ENCODE measurements at places on chromosomes 13 and 19. TPM values are rescaled to one million over a fixed set of nuclear protein-coding genes. Genes with fewer than 3 reads are reported as not detected.

- DNase-seq, result no peak
These were observed 5.2 kb upstream of the TM6SF2 start for GRCh38 chr19:19278315-19278714.

DNA sequence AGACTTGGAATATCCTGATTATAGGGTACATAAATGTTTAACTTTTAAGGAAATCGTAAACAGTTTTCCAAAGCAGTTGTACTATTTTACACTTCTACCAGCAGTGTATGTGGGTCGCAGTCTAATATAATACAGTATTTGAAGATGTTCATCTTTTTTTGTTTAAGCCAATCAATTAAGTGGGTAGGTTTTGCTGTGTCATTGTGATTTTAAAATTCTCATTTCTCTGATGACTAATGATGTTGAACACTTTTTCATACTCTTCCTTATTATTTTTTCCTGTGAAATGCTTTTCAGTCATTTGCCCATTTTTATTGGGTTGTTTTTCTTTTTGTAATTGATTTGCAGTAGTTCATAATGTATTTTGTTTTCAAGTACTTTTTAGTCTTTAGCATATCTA, 2689.7 kb downstream of the PCDH9 start:
- no peak for DNase-seq

DNA sequence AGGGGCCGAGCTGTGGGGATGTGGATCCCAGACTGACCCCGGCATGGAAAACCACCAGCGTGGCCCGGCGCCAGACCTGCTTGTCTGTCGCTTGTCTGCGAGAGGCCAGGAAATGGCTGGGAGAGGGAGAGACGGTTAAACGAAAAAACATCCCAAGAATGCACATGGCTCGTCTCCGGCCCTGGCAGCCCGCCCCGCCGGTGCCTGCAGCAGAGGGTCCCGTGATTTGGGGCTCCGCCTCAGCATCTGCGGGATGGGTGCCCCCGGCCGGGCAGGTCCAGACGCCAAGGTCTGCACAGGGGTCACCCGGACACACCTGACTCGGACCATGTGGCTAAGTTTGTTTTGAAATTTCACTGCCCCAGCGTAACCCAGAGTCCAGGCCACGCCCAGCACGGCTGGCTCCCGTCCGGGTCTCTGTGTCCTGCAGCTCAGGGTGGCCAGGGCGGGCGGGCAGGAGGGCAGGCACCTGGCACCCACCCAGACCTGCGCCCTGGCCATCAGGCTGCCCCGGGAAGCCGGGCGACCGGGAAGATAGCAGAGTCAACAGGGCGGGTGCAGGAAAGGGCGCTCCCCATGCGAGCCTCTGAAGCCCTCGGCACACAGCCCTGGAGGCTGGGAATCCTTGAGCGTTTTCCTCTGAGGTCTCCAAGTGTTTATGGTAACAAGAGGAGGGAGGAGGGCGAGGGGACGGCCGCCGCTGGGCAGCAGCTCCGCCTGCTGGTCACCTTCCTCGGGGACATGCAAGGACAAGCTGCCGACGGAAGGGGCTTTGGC, 103.2 kb downstream of the GADD45B start:
- DNase-seq, result peak; percentile 88

The LRRC63 gene
- not detected for total RNA-seq

The CGB2 gene
- not detected for total RNA-seq

Measured in Caco-2 (cell line).